ENCODE measurements at places on chromosomes 5 and 9. TPM values are rescaled to one million over a fixed set of nuclear protein-coding genes. Genes with fewer than 3 reads are reported as not detected.

The DNAJC25 gene
- 4.0 TPM for total RNA-seq

The TAS2R1 gene
- not detected for total RNA-seq

The SH3GL2 gene
- not detected for total RNA-seq

The ADAMTS2 gene
- total RNA-seq = 41.0 TPM

The NOXA1 gene
- total RNA-seq = 0.18 TPM

The TEK gene
- total RNA-seq = 91.3 TPM
